NCI-H1092 treated with DMSO at 0.1 percent for 48 hours (cell line): ENCODE measurements at places on chromosomes 7 and 10.

DNA sequence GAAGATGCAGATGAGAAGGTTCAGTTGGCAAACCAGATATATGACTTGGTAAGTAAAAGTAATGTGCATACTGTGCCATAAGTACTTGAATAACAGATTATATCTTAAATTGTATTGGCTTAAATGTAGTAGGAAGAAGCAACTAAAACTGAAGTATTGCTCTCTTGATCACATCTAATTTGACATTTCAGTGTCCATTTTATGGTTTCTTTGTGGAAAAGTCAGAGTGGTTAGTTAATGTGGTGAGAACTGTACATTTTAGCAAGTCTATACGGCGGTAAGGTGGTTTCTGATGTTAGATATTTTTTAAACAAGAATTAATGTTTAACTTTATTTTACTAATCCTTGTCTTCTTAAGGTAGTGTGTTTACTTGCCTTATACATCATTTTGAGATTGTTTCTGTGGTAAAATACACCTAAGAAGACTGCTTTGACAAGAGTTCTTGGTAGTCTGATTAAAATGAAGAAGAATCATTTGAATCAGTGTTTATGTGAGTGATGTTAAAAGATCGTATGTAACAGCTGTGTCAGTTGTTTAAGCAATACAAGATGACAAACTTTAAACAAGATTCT is 5.1 kb downstream of the ING3 start:
- DNase-seq, result no peak

GRCh38 chr10:44343843-44344242 is 41.1 kb downstream of the CXCL12 start:
- no peak for DNase-seq

DNA sequence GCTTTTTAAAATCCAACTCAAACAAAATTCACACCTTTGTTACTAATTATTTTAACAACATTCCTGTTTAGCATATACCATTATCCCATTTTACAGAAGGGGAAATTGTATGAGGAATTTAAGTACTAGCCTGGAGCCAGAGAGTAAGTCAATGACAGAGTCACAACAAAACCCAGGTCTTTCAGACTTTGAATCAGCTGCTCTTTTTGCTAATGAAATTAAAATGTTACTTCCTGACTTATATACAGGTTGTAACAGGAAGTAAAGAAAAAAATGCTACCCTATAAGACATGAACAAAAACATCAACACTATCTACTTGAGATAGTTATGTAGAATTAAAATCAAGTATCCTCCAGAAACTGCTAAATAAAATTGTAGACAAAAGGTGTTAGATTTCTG is 82.6 kb upstream of the ASAH2 start:
- DNase-seq, result no peak

- DNase-seq, result no peak
These were observed 157.5 kb downstream of the TAX1BP1 start for GRCh38 chr7:27897441-27897847.

DNA sequence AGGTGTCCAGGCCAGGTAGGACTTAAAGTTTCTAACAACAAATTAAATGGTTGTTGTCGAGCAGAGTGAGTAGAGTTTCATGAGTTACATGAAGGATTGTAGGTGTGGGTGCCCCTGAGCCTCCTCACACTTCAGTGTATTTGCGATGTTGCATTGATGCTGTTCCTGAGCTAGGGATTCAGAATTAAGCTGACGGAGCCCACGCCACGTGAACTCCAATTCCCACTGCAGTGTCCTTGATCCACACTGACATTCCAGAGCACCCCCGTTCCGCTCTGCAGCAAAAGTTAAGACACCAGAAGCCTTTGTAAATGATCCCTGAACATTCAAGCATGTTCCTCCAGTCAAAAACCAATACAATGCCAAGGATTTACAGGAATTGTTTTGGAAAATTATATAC is 78.8 kb upstream of the SEC61G start:
- DNase-seq, result no peak

GRCh38 chr7:24885305-24885704 is 94.7 kb downstream of the OSBPL3 start:
- peak; percentile 63 for DNase-seq

DNA sequence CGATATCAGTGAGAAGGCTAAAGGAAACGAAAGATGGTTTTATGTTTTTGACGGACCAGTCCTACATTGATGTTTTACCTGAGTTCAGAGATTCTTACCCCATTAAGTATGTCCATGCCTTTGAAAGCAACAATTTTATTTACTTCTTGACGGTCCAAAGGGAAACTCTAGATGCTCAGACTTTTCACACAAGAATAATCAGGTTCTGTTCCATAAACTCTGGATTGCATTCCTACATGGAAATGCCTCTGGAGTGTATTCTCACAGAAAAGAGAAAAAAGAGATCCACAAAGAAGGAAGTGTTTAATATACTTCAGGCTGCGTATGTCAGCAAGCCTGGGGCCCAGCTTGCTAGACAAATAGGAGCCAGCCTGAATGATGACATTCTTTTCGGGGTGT is 27.7 kb downstream of the MET start:
- DNase-seq, result peak; percentile 59

- no peak for DNase-seq
These were observed 55.3 kb upstream of the ADO start for GRCh38 chr10:62749093-62749683.

DNA sequence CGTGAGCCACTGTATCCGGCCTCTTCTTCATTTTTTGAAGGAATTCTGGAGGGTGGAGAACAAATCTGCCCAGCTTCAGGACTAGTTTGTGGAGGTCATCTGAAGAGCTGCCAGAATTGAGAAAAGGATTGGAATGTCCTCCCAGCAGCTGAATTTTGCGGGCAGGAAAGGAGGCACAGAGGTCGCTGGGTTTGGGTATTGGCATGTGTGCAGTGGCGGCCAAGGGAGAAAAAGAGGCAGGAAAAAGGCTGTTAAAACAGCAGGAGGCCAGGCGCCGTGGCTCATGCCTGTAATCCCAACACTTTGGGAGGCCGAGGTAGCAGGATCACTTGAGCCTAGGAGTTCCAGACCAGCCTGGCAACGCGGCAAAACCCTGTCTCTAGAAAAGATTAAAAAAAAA is 80.4 kb downstream of the HIP1 start:
- DNase-seq, result no peak

DNA sequence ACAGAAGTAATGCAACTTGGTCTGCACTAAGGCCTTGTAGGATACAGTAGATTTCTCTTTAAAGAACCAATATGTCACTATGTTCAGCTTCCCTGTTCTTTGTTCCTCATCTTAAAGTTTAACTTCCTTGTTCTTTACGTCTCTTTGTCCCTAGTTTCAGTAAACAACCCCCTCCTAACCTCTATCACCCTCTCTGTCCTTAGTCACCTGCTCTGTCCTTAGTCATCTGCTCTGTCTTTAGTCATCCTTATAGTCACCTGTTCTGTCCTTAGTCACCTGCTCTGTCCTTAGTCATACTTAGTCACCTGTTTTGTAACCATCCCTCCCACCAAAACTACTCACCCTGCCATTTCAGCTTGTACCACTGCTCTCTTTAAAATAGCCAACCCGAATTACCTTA is 144.6 kb upstream of the TMEM106B start:
- no peak for DNase-seq

GRCh38 chr10:86950349-86950748 is 7.1 kb downstream of the MMRN2 start:
- no peak for DNase-seq

- no peak for DNase-seq
These were observed 160.2 kb upstream of the SVIL start for GRCh38 chr10:29794776-29795611.

DNA sequence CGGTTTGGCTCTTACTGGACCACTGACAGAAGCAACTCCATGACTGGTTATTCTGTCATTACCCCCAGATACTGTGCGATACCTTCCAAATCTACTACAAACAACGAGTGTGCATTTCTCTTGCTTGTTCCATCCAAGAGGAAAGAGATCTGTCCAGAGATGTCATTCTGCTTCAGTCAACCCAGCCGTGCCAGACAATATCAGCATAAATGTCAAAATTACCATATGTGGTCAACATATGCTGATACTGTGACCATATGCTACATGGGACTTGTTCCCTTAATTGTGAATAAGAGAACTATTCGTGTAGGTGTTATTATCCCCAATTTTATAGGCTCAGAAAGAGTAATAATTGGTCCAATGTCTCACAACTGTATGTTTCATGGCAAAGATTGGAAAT is 143.2 kb upstream of the PRSS1 start:
- no peak for DNase-seq

DNA sequence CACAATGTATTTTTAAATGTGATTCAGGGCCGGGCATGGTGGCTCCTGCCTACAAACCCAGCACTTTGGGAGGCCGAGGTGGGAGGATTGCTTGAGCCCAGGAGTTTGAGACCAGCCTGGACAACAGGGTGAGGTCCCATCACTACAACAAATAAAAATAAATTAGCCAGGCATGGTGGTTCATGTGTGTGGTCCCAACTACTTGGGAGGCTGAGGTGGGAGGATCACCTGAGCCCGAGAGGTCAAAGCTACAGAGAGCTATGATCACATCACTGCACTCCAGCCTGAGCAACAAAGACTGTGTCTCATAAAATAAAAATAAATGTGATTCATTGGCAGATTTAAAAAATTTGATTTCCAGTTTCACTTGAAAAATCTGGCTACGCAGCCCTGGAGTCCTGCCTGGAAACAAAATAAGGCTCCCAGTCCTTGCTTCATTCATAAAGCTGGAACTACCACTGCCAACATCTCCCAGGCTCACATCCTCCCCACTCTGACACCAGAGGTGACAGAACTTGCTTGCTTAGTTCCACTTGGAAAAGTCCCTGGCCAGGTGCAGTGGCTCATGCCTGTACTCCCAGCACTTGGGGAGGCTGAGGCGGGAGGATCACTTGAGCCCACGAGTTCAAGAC is 27.9 kb upstream of the SLC35G1 start:
- DNase-seq, result no peak

GRCh38 chr7:155870334-155871180 is 58.3 kb upstream of the SHH start:
- no peak for DNase-seq

DNA sequence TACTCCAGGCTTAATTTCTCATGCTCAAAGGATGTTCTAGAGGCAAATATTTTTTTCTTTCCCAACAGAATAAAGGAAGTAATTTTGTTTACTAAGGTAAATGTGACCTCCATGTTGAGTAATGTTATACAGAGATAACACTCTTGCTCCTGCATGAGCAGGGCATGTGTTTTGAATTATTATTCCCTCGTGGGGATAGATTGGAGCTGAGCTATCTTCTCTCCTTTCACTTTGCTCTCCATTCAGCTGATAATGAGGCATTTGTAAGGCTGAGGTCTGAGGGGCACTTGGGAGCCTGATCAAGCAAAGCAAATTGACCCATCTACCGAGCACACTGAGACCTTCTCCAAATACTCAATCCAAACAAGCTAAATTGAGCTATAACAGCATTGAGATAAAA is 50.7 kb upstream of the GHITM start:
- DNase-seq, result peak; percentile 67

GRCh38 chr10:13271552-13272163 is 28.2 kb downstream of the PHYH start:
- DNase-seq, result peak; percentile 46

GRCh38 chr10:90274721-90275468 is 573.5 kb downstream of the KIF20B start:
- DNase-seq, result no peak

- peak; percentile 88 for DNase-seq
These were observed 62.8 kb downstream of the BICC1 start for GRCh38 chr10:58575491-58575890.

- DNase-seq, result peak; percentile 66
These were observed 21.7 kb downstream of the AMZ1 start for GRCh38 chr7:2709553-2710285.

DNA sequence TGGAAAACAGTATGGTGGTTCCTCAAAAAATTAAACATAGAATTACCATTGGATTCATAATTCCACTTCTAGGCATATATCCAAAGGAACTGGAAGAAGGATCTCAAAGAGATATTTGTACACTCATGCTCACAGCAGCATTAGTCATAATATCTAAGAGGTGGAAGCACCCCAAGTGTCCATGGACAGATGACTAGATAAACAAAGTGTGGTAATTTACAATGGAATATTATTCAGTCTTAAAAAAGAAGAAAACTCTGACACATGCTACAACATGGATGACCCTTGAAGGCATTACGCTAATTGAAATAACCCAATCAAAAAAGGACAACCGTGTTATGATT is 594.2 kb downstream of the KCNMA1 start:
- DNase-seq, result no peak

DNA sequence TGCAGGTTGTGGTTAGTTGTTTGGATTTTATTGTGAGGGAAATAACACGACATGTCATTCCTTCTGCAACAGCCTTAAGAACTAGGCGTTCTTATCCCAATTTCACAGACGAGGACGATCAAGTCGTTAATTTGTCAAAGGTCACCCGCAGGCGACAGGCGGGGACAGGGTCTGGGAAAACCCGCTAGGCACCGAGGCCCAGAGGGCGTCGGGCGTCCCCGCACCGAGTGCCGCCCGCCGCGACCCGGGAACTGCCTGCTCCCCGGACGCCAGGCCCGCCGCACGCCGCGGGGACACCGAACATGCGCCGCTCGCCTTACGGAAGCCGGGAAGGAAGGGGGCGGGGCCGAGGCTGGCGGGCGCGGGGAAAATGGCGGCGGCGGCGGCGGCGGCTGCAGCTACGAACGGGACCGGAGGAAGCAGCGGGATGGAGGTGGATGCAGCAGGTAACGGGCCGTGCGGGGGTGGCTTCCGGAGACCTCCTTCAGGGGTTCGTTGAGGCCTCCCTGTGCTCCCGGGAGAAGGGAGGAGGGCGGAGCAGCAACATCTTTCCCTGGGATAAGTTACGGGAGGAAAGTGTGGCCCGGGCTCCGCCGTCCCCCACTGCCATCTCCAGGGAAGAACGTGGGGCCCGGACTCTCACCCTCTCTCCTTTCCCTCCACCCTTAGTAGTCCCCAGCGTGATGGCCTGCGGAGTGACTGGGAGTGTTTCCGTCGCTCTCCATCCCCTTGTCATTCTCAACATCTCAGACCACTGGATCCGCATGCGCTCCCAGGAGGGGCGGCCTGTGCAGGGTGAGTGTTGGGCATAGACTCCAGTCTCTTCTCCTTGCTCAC is at the start of gene COPS6:
Gene COPS6, plus strand, starts transcription at position 349 of the 837 bp plus-strand sequence. Its CDS starts 22 bp downstream, at position 371.
- peak; percentile 79 for DNase-seq

DNA sequence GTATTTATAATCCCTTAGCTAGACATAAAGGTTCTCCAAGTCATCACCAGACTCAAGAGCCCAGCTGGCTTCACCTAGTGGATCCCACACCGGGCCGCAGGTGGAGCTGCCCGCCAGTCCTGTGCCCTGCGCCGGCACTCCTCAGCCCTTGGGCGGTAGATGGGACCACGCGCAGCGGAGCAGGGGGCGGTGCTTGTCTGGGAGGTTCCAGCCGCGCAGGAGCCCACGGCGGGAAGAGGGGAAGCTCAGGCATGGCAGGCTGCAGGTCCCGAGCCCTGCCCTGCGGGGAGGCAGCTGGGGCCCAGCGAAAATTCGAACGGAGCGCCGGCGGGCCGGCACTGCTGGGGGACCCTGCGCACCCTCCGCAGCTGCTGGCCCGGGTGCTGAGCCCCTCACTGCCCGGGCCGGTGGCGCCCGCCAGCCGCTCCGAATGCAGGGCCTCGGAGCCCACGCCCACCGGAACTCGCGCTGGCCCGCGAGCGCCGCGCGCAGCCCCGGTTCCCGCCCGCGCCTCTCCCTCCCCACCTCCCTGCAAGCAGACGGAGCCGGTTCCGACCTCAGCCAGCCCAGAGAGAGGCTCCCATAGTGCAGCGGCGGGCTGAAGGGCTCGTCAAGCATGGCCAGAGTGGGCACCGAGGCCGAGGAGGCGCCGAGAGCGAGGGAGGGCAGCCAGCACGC is 675.6 kb downstream of the REEP3 start:
- no peak for DNase-seq

- DNase-seq, result no peak
These were observed 20.4 kb downstream of the CSGALNACT2 start for GRCh38 chr10:43158636-43159035.

GRCh38 chr7:6395898-6396595 is 51.7 kb downstream of the DAGLB start:
- DNase-seq, result no peak
